ENCODE measurements at places on chromosomes 5 and 9. TPM values are rescaled to one million over a fixed set of nuclear protein-coding genes. Genes with fewer than 3 reads are reported as not detected.

The MUSK gene
- total RNA-seq = not detected

The EPB41L4A gene
- 29.1 TPM for total RNA-seq

The EGR1 gene
- 0.98 TPM for total RNA-seq

The HSD17B3 gene
- not detected for total RNA-seq

The FCN2 gene
- total RNA-seq = not detected

The MEIKIN gene
- total RNA-seq = not detected

The ODF2 gene
- 36.6 TPM for total RNA-seq

The IFNE gene
- total RNA-seq = 1.6 TPM

The C5orf15 gene
- total RNA-seq = 39.5 TPM

The GFPT2 gene
- 0.98 TPM for total RNA-seq
